IPS DF 6.9 (cell line): ENCODE measurements at places on chromosomes 12 and 14.

DNA sequence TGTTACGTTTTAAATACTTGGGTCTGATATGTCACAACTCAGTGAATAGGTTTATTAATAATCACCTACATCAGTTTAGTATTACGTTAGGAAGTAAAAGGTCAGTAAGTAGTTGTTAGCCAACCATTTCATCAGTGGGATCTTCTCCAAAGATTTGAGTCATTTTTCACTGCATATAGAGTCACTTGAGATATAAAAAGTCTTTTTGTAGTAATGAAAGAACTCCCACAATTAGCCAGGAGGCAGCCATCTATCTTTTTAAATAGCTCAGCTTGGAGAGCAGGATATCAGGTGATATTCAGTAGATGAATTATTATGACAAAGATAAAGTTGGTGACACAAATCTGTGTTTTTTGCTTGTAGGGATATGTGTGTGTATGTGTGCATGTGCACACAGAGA, 309.3 kb downstream of the PDZRN4 start:
- no peak for DNase-seq

GRCh38 chr12:53381731-53382630, 2.0 kb downstream of the SP1 start:
- peak; percentile 22 for DNase-seq

GRCh38 chr14:22403296-22403695, 185.7 kb downstream of the DAD1 start:
- DNase-seq, result no peak

- no peak for DNase-seq
Measured at GRCh38 chr12:2353281-2353680, 300.5 kb downstream of the CACNA1C start.

DNA sequence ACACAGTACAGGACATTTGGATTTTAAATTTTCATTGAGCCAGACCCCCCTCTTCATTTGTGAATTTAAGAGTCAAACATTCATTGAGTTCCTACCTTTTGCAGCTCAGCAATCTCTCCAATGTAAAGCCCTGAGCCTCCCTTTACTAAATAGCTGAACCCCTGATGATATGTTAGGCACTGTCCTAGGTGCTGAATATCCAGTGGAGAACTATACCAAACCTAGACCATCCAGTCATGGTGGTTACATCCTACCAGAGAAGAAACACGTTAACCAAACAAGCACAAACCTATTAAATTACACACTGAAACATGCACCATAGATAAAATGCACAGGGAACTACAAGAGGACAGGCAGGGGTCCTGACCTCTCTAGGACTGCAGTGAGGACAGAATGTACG, 1585.3 kb upstream of the TMEM132C start:
- DNase-seq, result no peak

DNA sequence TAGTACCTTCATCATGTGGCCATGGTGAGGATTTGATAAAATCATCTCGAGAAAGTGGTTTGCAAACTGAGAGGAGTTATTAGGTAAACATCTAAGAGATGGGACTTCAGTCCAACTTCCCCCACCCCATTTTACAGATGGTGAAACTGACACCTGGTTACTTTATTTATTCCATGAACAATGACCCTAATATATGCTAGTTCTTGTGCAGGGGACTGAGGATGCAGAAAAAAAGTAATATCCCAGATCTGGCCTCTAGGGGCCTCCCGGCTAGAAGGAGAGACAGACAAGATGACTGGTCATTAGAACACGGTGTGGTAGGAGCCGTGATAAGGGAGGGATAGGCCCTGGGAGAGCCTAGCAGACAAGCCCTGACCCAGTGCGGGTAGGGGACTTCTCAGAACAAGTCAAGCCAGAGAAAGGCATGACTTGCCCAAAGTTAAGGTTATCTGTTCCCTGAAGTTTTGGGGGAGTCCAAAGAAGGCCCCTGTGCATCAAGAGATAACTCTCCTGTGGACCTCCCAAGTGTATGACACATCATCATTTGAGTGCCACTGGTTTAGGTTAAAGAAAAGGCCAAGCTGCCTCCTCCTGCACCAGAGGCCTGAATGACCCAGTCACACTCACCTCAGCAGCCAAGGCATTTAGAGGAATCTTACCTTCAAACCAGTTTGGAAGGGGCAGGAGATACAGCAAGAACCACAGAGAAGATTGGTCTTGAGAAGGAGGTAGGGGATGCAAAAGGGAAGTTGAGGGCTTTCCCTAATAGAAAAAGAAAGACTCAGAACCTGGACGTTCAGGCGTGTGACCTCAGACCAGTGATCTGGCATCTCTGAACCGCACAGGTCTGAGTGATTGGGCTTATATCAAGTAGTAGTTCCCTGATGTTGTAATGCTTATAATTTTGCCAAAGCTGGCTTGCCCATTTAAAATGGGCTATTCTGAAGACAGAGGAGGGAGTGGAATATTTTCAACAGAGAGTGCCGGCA, 1.6 kb downstream of the CMKLR1 start:
- DNase-seq, result peak; percentile 37

- DNase-seq, result no peak
Measured at GRCh38 chr14:103581206-103581605, 18.4 kb downstream of the COA8 start.

DNA sequence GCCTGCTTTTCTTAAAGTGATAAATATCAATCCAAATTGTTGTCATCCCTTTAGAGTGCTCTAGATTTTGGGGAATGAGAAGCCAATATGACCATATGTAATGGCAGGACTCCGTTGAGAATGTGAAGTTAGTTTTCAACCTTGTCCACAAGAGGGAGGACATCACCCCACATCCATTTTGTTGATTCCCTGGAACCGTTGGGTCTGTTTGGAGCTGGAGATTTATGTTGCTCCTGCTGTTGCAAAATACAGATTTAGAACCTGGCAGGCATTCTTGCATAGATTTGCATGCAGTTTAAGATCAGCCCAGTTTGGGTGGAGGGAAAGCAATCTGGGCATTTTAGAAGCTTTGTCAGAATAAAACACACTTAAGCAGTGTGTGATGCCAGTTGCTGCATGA, 620.1 kb downstream of the NRXN3 start:
- peak; percentile 5 for DNase-seq

DNA sequence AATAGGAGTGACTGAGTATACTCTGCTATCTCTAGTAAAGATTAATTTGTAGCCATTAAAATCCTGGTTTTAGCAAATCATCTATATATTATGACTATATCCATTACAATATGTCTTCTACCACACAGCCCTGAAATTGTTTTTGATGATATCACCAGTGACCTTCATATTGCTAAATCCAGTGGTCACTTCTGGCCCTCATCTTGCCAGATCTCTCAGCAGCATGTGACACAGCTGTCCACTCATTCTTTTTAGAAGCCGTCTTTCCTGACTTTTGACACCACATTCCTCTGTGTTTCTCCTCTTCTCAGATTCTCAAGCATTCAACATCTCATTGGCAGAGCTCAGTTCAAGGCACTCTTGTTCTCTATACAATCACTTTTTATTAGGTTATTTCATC, 54.9 kb downstream of the CPNE8 start:
- DNase-seq, result no peak

DNA sequence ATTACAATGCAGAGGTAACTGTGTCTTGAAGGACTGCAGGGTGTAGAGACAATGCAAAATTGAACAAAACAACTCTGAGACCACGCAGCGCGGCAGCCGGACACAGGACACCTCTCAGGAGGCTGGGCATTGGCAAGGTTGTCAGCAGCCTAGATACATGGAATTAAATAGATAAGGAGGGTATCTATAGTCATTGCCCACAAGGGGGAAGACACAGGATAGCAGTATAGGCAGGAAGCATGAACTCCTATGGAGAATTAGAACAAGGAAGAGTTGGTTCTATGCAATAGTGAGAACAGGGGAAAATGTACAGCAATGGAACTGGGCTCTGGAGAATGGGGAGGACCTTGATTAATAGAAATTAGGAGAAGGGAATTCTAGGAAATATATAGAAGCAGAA, 164.1 kb downstream of the C12orf42 start:
- no peak for DNase-seq

GRCh38 chr14:101956179-101956885, 8.0 kb upstream of the DYNC1H1 start:
- DNase-seq, result no peak

DNA sequence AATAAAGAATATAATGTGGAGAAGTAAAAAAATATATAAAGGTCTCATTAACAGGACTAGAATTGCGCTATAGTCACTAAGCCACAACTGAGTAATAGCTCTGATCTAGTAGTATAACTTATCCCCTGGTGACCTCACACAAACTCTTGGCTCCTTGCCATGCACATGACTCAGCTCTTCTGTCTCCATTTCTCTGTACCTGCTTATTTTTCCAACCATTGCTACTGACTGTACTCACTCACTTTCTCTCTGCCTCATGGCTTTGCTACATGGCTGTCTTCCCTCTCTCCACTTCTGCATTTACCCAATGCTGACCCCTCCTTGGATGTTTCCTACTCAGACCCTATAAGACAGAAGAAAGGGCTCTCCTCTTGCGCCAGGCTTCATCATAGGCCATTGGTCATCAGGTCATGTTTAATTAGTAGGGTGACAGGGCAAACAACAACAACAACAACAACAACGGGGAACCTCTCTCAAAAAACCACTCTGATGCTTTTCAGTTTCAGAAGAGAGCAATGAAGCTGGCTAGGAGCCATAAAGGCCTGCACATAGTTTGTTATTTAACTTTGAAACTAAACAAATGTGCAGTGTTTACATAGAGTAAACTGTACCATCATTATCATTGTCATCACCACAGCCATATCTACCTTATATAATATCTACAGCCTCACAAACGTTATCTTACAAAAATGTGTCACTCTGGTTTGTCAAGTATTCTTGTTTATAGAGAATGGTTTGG, 25.6 kb upstream of the KRAS start:
- no peak for DNase-seq

DNA sequence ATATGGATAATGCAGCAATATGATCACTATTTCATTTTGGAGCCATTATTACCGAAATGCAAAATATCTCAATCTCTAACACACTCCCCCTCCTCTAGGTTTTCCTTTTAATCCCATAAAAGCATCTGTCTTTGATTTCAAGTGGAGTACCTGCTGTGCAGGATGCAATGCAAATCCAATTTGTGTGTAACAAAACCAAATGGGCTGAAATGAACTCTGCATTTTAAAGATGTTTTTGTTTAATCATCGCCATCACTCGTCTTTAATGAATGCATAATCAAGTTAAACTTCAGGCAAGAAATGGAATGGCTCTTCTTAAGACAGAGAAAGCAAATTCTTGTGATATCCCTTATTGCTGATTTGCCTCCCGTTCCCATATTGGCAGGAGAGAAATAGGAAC, 114.3 kb downstream of the SLC15A5 start:
- DNase-seq, result no peak

GRCh38 chr12:48296586-48297282, 54.0 kb downstream of the ZNF641 start:
- DNase-seq, result peak; percentile 72

GRCh38 chr14:72605096-72605920, 288.6 kb downstream of the DPF3 start:
- DNase-seq, result no peak

DNA sequence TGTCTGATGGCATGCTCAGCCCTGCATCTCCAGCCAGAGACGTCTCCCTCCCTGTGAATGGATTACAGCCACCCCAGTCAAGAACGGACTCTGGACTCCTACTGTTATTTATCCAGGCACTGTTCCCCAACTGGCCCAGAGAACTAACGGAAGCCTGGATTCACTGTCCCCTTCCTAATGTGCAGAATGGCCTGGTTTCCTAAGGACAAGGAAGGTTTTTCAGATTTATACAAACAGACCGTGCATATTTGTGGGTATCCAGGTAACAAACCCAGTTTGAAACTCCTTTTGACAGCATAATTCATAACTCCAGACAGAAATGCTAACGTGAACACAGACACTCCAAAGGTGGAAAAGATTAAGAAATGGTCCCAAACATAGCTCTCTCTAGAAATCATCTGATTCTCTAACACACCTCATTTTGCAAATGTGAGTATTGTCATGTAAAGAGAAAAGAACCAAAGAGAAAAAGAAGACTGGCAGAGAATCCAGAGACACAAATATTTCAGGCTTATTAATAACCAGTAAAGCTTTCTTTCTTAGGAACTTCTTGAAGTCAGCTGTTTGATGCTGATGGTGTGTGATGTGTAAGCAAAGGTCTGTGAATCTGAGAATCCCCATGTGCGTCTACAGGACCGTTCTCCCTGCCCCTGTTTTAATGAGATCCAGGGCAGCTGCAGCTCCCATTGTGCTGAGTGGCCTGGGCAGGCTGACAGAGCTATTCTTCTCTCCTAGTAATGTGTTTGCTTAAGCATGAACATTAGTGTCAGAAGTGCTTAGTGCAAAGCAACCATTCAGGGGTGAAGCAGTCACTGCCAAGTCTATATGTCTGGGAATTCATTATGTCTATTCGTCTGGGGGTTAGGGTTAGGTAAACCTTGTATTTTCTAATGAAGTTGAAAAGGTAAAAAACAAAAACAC, 86.8 kb upstream of the HIF1A start:
- no peak for DNase-seq

DNA sequence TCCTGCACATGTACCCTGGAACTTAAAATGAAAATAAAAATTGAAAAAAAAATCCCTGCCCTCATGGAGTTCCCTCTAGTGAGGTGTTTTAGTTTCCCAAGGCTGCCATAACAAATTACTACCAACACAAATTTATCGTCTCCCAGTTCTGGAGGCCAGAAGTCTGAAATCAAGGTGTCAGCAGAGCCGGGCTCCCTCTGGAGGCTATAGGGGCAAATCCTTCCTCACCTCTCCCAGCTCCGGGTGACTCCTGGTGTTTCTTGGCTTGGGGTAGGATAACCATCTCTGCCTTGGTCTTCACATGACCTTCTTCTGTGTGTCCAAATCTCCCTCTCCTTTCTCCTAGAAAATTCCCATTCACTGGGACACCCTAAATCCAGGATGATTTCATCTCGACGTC, 50.1 kb downstream of the PLXNC1 start:
- DNase-seq, result no peak

DNA sequence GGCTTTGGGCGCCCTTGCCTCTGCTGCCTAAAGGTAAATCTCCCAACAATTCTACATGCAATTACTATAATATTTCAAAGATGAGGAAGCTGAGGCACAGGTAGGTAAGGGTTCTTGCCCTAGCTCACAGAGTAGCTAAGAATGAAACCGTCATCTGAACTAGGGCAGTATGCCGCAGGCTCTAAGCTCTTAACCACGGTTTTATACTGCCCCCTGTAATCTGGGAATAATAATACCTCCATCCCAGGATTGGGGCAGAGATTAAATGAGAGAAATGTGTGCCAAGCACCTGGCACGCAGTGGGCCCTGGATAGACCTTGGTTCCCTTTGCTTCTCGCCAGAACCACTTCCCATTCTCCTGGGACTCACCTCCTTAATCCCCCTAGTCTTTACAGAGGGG, 1.5 kb upstream of the HRK start:
- DNase-seq, result no peak
